Fibroblast of villous mesenchyme (primary cell): ENCODE measurements at places on chromosomes 13 and 19. TPM values are rescaled to one million over a fixed set of nuclear protein-coding genes. Genes with fewer than 3 reads are reported as not detected.
A peak's percentile ranks its signal among the peaks of the same experiment; 100 is the strongest.

The DACH1 gene
- 0.43 and 1.6 TPM in 2 replicates for total RNA-seq

The ELSPBP1 gene
- total RNA-seq = not detected in 2 replicates

The MEF2B gene
- total RNA-seq = 0.32 TPM in 1 of 2 replicates, not detected in the other

GRCh38 chr19:3774621-3775373 is 2.8 kb upstream of the RAX2 start:
- DNase-seq = no peak

- DNase-seq = peak; percentile 33
Measured at GRCh38 chr19:36169084-36169760, 17.0 kb upstream of the COX7A1 start.

DNA sequence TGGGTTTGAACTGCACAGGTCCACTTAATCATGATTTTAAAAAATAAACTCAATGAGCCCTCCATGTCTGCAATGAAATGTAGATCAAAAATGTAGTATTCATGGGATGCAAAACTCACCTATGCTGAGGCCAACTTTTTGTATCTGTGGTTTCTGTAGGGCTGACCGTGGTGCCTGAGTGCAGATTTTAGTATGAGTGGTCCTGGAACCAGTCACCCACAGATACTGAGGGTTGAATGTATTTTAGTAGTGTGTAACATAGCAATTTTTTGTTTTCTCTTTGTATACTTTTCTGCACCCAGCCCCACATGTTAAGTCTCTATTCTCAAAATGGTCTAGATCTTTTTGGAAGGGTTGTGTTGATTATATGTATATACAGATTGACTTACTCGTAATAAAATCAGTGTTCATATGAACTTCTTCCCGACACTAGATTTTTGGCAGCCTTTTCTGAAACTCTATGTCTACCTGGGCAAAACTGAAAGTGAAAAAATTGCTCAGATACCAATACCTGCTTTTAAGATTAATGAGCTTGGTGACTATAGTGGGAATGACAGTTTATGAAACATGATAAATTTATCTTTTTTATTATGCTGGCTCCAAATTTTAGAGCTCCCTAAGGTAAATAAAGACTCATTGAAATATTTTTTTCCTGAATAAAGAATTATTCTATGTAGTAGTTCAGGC is 51.6 kb downstream of the DNAJC15 start:
- no peak for DNase-seq

DNA sequence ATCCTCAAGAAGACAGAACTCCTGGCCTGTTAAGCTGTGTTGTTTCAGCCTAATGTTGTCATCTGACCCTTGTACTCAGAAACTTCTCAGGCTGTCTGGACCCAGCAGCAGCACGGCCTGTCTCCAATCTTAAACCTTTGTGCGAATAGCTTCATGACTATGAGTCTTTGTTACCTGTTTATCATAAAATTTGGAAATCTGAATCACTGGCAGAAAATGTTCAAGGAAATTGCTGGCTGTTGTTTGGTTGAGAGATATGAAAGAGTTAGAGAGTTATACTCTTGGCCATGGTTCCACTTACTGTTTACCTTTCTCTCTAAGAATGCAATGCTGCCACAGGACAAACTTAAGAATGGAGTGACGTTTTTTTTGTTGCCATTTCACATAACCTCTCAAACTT is 59.6 kb downstream of the EFNB2 start:
- no peak for DNase-seq

DNA sequence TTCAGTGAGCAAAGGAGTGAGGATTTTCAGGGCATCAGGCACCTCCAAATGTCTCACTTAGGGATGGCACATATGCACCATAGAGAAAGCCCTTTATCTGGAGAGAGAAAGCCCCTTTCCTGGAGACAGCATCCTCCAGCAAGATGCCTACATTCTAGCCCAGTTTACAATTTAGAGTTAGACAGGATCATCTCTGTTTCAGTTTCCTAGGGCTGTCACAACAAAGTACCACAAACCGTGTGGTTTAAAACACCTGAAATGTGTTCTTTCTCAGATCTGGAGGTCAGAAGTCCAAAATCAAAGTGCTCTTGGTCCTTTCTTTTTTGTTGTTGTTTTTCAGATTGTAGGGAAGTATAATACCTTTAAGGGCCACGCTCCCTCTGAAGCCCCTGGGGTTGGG is 61.8 kb downstream of the MBNL2 start:
- DNase-seq = no peak
